ENCODE measurements at places on chromosomes 5 and 9.
A peak's percentile ranks its signal among the peaks of the same experiment; 100 is the strongest.

GRCh38 chr9:96236854-96237550 is 65.0 kb downstream of the HSD17B3 start:
- no peak for DNase-seq

DNA sequence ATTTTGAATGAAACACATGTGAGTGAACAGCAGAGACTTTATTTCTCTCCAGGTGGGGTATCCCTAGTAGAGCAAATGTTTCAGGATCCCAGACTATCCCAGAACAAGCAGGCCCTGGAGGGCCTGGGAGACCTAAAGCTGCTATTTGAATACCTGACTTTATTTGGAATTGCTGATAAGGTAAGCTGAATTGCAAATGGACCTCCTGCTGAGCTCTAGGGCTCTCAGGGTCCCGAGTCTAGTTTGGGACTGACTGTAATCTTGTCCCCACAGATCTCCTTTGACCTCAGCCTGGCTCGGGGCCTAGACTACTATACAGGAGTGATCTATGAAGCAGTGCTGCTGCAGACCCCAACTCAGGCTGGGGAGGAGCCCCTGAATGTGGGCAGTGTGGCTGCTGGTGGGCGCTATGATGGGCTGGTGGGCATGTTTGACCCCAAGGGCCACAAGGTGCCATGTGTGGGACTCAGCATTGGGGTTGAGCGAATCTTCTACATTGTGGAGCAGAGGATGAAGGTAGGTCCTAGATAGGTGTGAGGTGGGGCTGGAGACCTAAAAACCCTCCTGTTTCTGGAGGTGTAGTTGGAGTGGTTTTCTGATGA is 3.3 kb upstream of the ZMAT2 start:
- no peak for DNase-seq

DNA sequence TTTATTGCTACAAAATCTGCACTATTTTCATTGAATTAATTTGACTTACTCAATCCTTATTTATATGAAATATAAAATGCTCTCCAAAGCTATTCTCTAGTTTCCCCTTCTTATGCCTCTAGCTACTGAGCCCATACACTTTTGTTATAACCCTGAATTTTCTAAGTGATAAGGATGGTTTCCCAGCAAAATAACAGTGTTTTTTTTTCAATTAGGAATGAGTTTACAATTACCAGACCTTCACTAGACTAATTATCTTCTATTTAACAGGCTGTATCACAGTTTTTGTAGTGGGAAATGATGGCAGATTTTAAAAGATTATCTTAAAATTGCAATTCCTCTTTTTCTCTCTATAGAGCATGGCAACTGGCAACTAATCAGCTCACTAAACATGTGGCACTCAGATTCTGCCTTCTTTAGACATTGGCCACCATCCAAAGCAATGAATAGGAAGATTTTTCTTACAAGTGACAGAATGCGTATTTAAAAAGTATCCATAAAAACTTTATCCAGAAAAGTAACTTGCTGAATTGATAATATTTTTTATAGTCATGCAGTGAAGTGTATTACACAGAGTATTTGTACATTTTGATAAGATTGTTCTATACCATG is 585.7 kb upstream of the ZNF608 start:
- DNase-seq, result no peak

GRCh38 chr9:33065157-33066076 is 11.1 kb downstream of the SMU1 start:
- DNase-seq, result no peak

DNA sequence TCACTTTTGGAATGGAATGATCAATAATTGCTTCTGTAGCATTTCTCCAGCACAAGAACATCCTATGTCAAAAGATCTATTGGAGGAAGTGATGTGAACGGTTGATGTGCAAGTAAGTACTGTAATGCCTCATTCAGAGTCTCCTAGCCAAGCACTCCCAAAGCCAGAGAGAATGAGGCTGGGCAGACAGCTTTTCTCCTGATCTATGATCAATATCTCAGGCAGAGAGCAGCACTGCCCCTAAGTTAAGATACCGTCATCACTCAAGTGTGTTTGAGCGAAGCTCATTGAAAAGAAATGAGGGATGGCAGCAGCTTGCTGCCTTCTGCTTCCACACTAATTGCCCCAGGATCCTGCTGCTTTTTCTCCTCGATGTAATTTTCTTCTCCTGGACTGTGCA is 324.1 kb upstream of the GRAMD2B start:
- DNase-seq, result no peak

DNA sequence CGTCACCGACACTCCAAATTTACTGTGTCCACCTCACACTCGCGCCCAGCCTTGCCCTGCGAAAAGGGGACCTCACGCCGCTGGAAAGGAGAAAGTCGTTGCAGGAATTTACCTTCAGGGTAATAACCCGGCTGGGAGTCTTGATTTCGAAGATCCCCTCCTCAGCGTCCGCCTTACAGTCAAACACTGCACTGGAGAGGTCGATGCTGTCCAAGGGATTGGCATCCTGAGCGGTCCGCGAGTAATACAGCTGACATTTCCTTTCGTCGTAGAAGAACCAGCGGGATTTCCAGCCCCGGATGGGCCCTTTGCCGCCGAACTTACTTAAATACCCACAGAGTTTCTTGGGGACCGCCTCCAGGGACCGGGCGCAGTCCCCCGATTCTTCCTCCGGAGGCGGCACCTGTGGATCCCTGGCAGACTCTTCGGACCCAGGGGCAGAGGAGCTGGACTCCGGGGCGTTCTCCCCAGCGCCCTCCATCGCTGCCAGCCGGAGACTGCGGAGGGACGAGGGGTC is 330 bp downstream of the TBC1D2 start:
- no peak for DNase-seq

- DNase-seq, result no peak
These were observed 163.9 kb upstream of the RASA1 start for GRCh38 chr5:87103616-87104287.

- no peak for DNase-seq
These were observed 71.6 kb downstream of the ERCC6L2 start for GRCh38 chr9:95947118-95947517.

DNA sequence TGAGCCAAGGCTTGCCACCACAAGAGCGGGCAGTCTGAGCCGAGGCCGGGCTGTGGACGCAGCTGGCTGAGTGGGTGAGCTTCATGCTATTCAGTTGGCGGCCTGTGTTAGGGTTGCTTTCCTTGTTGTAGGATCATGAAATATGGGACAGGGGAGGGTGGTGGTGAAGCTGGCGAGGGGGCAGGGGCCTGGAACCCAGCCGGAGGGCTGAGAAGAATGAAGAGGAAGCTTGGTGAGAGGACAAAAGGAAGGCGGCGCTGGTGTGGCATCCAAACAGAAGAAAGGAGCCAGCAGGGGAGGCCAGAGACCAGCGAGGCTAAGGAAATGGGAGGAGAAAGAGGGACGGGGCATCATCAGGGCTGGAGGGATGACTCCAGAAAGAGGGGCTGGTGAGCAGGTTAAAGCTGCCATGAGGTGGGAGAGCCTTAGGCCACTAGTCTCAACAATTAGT is 18.3 kb downstream of the RALGPS1 start:
- no peak for DNase-seq

GRCh38 chr5:72366324-72366976 is 46.3 kb downstream of the PTCD2 start:
- no peak for DNase-seq

GRCh38 chr9:94905606-94906005 is 179.1 kb downstream of the AOPEP start:
- DNase-seq, result no peak

GRCh38 chr5:113059232-113060040 is 82.8 kb downstream of the DCP2 start:
- no peak for DNase-seq

DNA sequence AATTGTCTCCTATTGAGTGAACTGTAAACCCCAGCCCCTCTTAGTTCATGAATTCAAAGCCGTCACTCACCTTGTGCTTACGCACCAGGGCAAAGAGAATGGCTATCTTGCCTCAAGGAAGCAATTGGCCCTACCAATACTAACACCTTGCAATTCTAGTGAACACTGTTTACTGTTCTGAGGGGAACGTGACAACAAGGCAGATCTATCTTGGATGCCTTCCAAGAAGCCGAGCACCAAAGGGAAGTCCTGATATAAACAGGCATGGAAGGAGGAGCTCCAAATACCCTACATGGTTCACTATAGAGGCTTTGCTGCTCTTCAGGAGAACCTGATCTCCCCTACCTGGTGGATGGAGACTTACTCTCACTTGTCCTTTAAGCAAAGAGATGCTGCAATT is 1.7 kb upstream of the PLPPR1 start:
- no peak for DNase-seq

GRCh38 chr5:133930061-133930812 is 38.2 kb downstream of the C5orf15 start:
- peak; percentile 56 for DNase-seq

- no peak for DNase-seq
These were observed at the start of gene KCNV2 for GRCh38 chr9:2717385-2717784. Gene KCNV2, plus strand, starts transcription at chr9:2717510. Its CDS starts 230 bp downstream, at chr9:2717740.

Data from activated naive CD8-positive, alpha-beta T cell treated with anti-CD3 and anti-CD28 coated beads, Interleukin-2, amount 10 ng/mL, durations not matched to agents 7 days and 5 days (primary cell).